Left lung (tissue), 14 donors: ENCODE measurements at places on chromosomes 7 and 10. TPM values are rescaled to one million over a fixed set of nuclear protein-coding genes. Genes with fewer than 3 reads are reported as not detected.

FRAT2 gene
- polyA plus RNA-seq: 9.3 TPM

TEX36 gene
- polyA plus RNA-seq: not detected

NRF1 gene
- 24.4 TPM for polyA plus RNA-seq

DNA sequence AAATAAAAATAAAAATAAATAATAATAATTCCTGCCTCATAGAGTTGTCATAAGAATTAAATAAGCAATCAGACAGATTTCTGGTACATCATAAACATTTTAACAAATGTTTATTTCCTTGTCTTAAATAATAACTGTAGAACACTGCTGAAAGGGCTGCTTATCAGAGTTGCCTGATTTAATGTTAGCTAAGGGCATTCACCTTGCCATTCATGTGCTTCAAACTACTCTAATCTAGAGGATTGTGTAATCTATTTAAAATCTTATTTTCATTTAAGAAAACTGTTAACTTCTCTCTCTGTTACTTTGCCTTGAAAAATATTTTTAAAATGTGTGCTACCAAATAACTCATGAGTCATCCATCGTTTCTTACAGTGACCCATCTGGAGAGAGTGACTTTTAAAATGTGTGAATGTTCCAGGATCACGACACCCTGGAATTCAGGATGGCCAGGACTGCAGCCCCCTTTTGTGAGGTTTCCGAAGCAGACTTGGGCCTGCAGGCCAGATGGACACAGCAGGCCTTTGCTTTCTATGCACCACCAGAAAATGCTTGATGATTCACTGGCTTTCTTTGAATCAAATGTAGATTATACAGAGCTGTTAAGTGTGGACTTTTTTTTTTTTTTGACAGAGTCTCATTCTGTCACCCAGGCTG is 109.1 kb upstream of the TNS3 start:
- DNase-seq: no peak

- no peak for DNase-seq
Measured at GRCh38 chr7:130966246-130967009, 232.4 kb upstream of the KLF14 start.

- DNase-seq: no peak
Measured at GRCh38 chr7:57179776-57180415, 47.7 kb upstream of the ZNF479 start.

- DNase-seq: no peak
Measured at GRCh38 chr10:117239051-117239450, 1.9 kb upstream of the SLC18A2 start.

GRCh38 chr7:14340393-14341074 is 351.1 kb upstream of the ETV1 start:
- no peak for DNase-seq

DNA sequence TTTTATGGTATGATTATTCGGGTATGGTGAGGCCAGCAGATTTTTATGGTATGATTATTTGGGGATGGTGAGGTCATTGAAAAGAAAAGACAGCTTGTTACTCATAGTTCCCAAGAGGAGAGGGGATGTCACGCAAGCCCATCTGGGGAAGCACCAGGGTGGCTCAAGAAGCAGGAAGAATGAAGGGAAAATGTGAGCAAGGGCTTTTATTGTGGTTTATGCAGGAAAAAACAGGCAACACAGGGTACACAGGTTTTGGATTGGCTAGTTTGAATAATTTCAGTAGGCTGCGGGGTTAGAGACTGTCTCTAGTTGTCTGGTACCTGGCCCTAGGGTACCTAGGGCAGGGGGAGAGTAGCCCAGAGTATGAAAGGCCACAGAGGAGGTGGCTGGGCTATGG is 26.8 kb upstream of the DGKI start:
- DNase-seq: no peak

DNA sequence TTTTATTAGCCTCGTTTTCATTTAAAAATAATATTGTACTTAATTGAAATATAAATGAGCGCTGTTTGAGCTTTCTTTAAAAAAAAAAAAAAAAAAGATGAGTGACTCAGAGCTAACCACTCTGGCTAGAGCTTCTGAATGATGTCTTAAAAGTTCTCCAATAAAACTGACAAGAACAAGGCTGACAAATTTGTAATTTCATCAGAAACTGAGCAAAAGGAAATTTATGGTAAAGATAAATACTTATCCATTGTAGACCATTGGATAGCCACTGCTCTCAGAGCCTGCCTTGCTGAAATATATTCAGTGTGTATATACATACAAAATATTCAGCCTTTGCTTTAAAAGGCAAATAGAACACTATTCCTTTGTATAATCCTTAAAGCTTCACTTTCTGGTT is 91.2 kb upstream of the OIT3 start:
- DNase-seq: no peak

GRCh38 chr10:43108951-43109350 is 29.3 kb upstream of the CSGALNACT2 start:
- peak; percentile 77 for DNase-seq

GRCh38 chr7:47576031-47576865 is 5.7 kb downstream of the TNS3 start:
- DNase-seq: peak; percentile 92
